ENCODE measurements at places on chromosomes 5 and 9.

DNA sequence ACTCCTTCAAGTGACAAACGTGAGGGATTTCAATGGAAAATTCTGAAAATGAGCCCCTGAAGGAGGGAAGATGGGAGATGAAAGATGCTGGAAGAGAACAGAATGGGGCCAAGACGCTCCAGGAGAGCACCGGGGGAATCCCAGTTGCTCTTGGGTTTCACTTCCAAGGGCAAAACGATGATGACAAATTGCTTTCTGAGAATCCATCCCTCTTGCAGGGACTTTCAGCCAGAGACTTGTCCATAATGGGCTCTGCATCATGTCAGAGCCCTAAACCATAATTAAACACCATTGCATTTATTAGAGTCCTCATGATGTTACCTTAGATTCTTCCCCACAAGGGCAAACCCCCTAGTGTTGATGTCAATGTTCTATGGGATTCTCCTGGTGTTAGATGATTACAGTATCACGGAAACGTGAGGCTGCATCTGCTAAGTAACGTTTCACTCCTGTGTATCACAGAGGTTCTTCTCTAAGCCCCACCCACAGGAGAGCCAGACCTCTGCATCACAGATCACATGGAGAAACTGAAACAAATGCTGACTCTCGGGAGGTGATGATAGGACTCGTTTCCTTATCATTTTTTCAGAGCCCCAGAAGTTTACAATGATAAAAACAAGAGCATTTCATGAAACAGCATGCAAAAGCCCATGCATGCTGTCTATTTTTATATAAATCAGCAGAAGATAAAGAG lies 114.4 kb downstream of the TENT4A start:
- DNase-seq = no peak

- DNase-seq = no peak
Observed at GRCh38 chr9:106467113-106467864, 395.7 kb upstream of the ZNF462 start.

DNA sequence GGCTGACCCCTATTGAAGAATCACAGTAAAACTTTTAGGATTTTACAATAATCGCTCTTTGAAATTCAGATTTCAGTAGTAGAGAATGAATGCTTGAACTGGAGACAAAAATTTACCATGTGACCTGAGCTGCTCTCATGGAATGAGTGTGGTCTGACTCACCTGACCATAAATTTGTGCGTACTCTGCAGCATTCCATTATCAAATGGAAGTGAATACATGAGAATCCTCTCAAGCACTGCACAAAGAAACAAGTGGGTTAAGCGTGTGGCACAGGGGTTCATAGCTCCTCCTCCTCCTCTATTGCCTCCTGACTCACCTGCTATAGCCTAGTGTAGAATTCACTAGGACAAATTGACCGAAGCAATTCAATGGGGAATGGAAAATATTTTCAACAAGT lies 269.8 kb upstream of the CDH9 start:
- DNase-seq = no peak

DNA sequence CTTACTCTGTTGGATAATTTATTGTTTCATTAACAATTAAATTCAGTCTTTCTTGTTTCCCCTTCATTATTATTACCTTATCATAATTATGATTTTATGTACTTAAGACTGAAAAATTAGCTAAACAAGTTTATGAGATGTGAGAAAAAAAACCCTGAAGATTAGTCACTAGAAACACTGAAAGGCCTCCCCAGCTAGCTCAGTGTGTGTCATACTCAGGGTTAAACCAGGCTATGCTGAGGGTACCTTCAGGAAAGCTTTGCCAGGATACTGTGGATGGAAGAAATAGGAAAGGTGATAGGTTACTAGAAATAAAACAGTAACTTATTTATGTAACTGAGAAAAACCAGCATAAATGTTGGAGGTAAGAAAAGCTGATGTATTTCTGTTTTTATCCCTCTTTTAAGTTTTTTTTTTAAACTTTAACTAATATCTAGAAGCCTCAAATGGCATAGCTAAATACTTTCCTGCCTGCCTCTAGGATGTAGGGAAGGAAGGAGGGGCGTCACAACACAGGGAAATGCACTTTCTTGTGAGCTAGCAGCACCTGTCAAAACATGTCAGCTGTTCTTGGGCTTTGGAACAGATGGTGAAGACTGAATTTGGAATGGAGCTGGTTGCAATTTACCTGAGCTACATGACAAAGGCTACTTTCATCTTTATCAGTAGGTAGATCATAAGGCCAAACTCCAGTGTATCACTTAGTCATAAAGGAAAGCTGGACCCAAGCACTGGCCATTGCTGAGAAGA lies 24.2 kb downstream of the NMRK1 start:
- DNase-seq = no peak

GRCh38 chr9:74071502-74071901 lies 425.6 kb upstream of the RORB start:
- no peak for DNase-seq

- DNase-seq = no peak
Observed at GRCh38 chr9:26181836-26182235, 503.6 kb upstream of the TUSC1 start.

GRCh38 chr5:172534229-172535107 lies 80.1 kb upstream of the SH3PXD2B start:
- DNase-seq = no peak

GRCh38 chr9:21936161-21936560 lies 58.0 kb downstream of the CDKN2A start:
- no peak for DNase-seq

- no peak for DNase-seq
Observed at GRCh38 chr9:110148891-110149290, 59.1 kb downstream of the C9orf152 start.

DNA sequence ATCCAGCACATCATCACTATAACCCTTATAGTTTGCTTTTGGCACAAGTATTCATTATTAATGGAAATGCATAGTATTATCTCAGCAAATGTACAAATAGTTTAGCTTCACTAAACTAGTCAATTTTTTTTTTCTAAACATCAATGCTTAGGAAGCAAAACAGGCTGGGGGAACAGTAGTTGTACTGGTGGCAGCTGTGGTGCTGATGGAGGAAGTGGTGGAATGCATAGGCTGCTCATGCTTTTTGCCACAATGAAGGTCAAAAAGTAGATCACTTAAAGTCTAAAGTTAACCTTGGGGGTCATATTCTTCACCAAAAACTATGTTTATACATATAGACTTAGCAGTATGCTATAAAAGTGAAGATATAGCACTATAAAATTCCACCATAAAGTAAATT lies 36.3 kb upstream of the CDKN2B start:
- DNase-seq = no peak

GRCh38 chr9:127832248-127832647 lies 22.2 kb downstream of the ENG start:
- DNase-seq = no peak

DNA sequence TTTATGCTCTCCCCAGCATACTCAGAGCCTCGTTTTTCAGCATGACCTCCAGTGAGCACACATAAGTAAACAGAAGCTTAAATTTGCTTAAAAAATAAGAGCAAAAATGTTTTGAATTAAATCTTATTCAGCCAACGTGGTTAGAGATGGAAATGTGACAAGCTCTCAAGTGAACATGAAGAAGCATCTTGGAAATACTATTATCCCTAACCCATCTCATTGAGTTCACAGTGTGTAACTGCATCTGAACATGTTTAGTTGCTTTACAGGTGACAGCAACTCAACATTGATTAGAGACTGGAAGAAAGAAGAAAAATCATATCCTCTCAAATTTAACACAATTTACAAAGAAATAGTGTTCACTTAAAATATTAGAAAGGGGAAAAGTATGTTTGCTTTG lies 1785.1 kb downstream of the MAT2B start:
- no peak for DNase-seq

Data from globus pallidus (tissue), 1 donor.